ENCODE measurements at places on chromosomes 2 and 18.

GRCh38 chr2:112660138-112660537, 14.4 kb downstream of the SLC20A1 start:
- no peak for DNase-seq

- no peak for DNase-seq
These were observed 856 bp downstream of the ACAA2 start for GRCh38 chr18:49812286-49813068.

DNA sequence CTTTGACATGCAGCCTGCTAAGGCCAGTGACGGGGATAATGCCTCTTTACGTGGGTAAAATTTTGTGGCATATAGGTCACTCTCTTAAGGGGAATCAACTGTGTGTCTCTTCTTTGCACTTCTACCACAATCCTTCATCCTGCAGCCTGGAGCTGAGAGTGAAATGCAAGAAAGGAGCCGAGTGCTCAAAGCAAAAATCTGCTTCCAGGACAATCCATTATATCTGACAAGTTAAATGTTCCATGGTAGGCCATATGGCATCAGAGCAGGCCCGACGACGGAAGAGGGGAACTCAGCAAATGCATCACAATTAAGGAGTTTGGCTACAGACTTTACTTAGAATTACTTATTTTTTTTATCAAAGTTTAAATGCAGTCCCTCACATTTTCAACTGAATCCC, 171.2 kb downstream of the TCF4 start:
- no peak for DNase-seq

DNA sequence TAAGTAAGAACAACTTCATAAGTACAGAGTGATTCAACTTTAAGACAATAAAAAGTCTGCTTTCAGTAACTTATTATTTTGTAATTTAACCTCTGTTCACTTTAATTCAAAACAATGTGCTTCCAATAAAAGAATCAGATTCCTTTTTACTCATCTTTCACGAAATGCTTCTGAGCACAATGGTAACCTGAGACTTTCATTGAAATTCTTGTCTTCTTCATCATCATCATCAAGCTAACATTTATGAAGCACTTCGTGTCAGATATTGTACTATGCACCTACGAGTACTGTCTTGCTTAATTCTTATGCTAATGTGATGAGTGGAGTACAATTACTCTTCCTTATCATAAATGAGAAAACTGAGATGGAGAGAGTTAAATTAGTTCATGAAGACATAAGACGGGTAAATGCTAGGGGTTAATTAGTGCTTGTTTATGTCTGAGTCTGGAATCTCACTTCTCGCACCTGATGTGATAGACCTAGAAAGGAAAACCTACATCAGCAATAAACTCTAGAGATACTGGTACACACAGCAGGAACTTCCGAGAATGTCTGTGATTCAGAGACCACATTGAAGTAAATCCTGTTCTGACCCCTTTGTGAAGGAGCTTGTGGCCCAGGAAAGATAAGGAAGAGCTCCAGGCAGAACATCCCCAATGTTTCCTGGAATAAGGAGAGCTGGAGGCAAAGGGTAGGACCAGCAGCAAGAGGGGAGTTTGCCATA, 227.6 kb upstream of the ETAA1 start:
- no peak for DNase-seq

DNA sequence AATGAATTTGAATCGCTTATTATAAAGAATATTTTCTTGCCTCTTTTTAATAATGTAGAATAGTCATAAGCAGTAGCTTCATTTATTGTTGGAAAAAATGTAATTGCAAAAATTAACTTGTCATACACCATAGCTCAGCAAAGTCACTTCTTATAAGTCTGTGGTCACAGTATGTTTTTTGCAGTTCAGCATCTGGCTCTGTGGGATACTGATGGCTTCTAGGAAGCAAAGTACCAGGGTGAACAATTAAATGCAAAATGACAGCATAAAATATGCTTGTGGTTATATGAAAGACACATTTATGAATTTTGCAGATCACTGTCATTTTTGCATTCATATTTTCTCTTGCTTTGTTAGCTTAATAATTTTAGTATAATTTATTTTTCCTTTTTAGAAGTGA, 116.5 kb downstream of the ZNF407 start:
- no peak for DNase-seq

GRCh38 chr2:236572482-236572881, 2.9 kb downstream of the ACKR3 start:
- DNase-seq, result no peak

DNA sequence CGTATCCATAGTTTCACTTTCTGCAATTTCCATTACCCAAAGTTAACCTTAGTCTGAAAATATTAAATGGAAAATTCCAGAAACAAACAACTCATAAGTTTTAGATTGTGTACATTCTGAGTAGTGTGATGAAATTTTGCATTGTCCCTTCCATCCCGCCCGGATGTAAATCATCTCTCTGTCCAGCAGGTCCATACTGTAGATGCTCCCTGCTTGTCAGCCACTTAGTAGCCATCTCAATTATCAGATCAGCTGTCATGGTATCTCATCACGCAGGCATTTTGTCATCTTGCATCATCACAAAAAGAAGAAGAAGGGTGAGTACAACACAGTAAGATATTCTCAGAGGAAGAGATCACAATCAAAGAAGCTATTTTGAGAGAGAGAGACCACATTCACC, 185.0 kb upstream of the STK17B start:
- no peak for DNase-seq

- DNase-seq, result no peak
These were observed at the start of gene SEPTIN2 for GRCh38 chr2:241315879-241316631. Gene SEPTIN2 (plus strand): TSS chr2:241315925. CDS start chr2:241324233, 8,308 bp downstream.

DNA sequence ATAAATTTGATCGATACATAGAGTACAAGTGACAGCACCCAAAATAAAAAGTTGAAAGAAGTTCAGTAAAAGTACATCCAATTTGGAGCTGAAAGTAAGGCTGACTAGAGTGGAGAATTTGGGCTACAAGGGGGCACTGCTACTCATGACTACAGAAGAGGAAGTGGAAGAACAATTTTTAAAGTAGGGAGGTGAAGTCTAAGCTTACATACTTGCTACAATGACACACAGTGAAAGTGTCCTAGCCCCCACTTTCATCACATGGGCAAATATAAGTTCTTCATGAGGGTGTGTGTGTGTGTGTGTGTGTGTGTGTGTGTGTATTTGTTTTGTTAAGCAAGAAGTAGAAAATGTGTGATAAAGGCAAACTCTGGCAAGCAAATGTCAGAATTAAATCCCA, 45.7 kb downstream of the MAP3K2 start:
- DNase-seq, result no peak

DNA sequence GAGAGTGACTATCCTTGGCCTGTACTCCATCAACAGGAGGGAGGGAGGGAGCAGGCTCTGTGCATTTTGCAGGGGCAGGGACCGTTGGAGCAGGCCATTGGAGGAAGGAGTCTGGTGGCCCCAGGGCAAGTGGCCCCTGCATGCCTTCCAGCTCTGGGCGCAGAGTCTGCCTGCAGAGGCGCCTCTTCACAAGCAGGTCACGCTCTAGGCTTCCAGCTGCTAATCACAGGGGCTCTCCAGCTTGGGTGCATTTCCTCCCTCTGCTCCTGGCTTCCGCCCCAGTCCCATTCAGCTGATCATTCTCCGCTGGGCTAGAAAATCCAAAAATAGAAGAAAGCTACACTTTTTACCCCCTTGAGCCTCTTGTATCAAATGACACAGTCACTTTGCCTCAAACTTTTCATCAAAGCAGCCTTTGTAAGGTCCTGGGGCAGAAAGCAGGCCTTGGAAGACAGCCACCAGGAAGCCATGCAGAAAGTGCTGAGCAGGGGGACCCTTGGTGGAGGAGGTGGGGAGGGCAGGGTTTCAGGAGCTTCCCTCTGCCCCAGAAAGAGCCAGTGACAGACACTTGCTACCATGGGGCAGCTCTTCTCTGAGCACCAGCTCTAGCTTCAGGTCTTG, 11.3 kb downstream of the TMEM247 start:
- DNase-seq, result no peak

DNA sequence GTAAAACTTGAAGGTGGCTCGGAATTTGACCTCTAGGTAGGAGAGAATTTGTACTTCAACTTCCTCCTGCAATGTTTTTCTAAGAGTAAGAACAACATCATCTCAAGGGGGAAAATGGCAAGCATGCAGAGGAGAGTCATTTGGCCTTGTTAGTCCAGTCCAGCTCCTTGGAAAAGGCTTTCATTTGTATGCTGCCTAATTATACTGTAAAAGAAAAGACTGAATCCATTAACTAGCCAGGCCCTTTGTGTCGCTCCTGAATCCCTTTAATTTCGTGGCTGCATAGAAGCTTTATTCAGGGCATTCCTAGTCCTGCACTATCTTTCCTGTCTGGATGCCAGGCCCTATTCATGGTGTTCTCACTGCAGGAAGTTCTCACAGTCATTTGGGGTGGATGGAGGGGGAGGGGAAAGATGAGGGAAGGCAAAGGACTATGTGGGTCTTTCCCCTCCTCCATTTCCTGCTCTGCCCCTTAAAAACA, 36.0 kb downstream of the PHLPP1 start:
- DNase-seq, result no peak

- no peak for DNase-seq
These were observed 241.8 kb upstream of the RAB12 start for GRCh38 chr18:8367217-8367988.

- no peak for DNase-seq
These were observed 117.0 kb downstream of the GRB14 start for GRCh38 chr2:164504253-164504652.

DNA sequence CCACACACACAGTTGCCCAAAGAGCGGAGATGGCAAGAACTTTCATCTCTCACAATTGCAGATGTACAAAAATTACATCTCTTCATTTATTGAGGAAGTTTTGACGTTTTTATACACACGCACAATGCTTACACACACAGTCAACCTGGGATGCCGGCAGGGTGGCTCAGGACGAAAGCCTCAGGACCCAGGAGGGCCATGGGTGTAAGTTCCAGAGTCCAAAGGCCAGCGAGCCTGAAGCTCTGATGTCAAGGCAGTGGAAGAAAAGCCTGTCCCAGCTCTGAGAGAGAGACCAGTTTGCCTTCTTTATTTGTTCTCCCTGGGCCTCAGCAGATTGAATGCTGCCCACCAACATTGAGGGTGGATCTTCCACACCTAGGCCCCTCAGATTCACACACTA, 10.1 kb downstream of the AMER3 start:
- DNase-seq, result no peak

DNA sequence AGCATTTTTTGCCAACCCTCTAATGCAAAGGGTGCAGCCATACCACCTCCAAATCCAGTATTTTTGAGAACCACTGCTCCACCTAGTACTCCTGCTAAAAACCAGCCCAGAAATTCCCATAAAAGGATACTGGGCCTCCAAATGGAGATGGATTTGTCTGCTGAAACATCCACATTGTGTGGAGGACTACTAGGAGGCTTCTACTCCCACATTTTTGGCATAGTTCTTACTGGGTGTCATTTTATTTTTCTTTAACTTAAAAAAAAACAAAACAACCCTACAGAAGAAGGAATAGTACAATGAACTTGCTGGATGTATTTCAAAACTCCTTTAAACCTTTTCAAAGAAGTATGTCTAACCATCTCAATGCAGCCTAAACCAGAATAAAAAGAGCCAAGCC, 219.2 kb downstream of the SRBD1 start:
- no peak for DNase-seq

- DNase-seq, result no peak
These were observed 261.0 kb upstream of the SIX3 start for GRCh38 chr2:44680424-44680971.

- DNase-seq, result no peak
These were observed 36.6 kb upstream of the CCNYL1 start for GRCh38 chr2:207674826-207675225.

DNA sequence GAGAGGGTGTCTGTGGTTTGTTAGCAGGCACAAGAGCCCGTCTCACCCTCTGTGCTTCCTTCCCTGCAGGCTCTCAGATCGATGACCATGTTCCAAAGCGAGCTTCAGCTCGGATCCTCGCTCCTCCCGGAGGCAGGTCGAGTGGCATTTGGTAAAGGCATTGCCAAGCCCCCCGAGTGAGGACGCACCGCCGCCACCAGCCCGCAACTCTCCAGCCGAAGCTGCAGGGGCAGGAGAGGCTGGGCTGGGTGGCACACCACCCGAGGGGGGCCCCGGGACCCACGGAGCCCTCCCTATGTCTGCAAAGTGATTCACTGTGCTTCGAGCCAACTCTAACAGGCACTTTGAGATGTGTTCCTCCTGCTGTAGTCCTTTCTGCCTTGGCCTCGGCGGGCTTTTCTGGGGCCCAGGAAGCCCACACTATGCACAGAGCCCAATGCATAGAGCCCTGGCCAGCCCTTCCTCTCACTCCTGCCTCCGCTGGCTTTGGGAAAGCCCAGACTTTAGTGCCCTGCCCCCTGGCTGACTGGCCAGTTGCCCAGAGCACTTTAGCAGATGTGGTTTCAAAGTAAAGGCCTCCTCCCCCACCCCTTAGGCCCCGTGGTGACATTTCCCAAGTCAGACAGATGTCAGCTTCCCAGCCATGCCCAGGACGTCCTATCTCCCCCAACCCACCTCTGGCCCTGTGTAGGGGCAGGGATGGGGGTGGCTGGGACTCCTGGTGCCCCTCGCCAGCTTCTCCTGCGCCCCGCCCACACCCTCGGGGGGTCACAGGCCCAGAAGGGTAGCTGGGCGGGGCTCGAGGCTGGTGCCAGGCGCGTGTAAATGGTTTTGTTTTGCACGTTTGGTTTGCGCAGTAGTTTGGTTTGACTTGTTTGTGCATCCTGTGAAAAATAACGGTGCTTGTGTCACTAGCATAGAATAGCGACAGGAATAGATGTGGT, 23.3 kb upstream of the MAPRE3 start:
- no peak for DNase-seq

GRCh38 chr2:36330473-36331395, 24.8 kb upstream of the CRIM1 start:
- DNase-seq, result no peak

DNA sequence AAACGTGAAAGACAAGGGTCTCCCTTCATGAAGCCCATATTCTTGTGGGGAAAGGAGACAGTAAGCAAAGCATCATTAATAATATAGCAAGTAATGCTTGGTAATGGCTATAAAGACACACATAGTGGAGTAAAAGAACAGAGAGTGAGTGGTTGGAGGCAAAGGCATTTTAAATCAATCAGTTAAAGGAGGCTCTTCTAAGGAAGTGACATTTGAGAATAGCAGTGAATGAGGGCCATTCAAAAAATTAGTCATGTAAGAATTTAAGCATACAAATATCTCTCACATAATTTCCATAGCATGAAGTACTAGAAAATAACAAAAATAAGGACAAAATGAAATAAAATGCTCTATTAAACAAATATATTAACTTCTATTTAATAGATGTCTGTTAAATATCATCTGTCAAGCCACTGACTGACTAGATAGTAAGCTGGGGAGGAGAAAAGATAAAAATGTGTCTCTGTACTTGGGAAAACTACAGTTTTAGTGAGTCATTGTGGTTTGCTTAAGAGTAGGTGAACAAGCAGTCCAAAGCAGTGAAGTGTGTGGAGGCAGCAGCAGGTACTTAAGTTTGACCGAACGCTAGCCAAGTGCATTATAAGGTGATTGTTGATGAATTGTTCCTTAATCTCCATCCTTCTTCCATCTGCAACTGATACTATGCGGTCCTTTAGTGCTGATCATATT, 160.1 kb downstream of the PARD3B start:
- no peak for DNase-seq
